ENCODE measurements at places on chromosomes 5 and 9.

DNA sequence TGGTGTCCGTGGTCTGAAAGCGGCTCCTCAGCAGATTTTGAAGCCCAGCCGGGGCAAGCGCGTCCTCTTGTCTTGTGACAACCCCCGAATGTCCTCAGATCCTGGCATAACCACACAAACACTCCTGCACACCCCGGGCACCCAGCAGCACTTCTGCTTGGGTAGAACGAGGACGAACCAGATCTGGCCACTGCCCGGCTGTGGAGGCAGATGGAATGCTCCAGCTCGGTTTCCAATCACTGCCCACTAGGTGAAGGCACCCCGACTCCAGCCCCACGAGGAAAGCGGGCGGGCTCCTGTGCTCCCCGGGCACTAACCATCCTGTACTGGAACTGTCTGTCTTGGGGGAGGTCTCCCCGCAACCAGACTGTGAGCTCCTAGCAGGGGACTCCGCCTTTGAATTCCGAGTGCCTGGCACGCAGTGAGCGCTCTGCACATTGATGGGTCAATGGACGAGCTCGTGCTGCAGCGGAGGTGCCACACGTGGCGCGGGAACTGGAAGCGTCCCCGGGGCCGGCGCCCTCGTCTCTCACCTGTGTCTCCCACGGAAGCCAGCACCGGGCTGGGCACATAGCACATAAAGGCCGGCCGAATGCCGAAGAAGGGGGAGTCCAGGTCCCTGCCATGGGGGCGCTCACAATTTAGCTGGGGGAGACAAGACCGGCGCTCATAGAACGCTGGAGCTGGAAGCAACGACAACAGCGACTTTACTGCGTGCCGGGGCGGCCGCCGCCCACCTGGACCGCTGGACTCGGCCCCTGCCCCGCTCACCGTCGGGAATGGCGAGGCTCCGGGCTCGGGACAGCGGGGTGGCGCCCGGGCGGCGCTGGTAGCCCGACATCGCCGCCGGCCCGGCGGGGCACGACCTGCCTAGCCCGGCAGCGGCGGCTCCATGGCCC is 608 bp downstream of the ENTR1 start:
- peak; percentile 54 for DNase-seq

- DNase-seq: no peak
These were observed 288.1 kb downstream of the NNT start for GRCh38 chr5:43891112-43891511.

DNA sequence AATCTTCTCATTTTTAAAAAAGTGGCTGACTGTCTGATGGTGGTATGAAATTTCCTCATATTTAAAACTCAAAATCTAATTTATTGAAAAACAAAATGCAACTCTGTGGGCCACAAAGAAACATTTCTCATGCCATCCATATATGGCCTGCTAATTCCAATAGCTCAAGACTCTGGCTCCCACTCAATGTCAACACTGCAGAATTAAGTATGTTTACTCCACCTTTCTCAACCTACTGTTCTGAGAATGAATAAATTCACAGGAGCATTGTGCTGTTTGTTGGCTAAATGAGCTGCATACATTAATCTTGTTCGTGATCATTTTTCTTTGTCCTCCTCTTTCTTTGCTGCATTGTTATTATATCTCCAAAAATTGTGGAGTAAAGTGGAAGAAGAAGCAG is 79.5 kb upstream of the GABRG2 start:
- DNase-seq: no peak

- no peak for DNase-seq
These were observed 49.3 kb downstream of the NREP start for GRCh38 chr5:111707630-111708164.

- no peak for DNase-seq
These were observed 1758.1 kb downstream of the MAT2B start for GRCh38 chr5:165263536-165263935.

DNA sequence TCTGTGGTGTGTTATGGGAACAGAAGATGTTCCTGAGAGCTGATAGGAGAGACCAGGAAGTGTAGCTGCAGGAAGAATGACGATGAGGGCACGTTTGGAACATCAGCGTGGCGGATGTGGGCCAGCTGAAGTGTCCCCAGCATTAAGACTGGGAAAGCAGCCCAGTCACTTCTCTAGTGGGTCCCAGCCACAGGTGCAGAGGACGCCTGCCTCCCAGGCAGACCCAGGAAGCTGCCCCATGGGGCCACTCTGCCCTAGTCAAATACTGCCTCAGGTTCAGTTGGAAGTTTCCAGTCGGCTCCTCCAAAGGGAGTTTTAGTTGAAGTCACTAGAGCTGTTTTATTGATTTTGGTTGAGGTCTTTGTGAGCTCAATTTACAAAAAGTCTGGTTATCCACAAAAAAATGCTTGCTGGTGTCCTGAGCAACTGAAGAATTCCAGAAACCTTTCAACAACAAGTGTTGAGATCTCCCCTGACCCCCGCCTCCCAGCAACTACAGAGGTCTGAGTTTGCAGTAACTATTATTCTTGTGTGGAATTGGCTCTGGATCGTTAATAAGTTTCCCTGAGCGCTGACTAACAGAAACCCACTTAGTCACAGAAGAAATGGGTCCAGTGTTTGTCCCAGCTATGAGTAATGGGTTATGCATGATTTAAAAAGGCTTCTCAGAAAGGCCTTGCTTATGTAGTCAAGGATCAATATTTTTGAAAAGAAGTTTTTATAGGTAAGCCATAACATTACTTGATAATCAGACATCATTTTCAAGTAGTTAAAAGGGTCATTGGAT is 294.1 kb downstream of the FANCC start:
- DNase-seq: no peak

DNA sequence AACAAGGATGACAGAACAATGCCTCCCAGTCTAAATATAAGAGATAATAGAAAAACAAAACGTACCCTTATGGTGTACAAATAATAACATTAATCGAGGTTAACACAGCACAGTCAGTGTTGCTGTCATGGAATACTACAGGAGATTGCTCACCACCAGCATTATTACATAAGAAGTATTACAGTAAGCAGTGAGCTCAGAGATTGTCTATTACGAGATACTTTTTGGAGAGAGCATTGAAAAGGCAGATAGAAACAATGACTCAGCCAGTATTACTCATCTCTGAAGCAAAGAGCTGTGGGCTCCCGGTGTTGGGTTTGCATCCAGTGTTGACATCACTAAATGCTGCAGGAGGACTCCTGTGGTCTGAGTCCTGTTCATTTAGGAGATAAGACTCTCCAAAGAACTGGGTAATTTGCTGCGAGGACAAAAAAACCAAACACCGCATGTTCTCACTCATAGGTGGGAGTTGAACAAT is 191.9 kb upstream of the SEMA6A start:
- peak; percentile 61 for DNase-seq

GRCh38 chr5:138640646-138641254 is 65.5 kb upstream of the HSPA9 start:
- no peak for DNase-seq

DNA sequence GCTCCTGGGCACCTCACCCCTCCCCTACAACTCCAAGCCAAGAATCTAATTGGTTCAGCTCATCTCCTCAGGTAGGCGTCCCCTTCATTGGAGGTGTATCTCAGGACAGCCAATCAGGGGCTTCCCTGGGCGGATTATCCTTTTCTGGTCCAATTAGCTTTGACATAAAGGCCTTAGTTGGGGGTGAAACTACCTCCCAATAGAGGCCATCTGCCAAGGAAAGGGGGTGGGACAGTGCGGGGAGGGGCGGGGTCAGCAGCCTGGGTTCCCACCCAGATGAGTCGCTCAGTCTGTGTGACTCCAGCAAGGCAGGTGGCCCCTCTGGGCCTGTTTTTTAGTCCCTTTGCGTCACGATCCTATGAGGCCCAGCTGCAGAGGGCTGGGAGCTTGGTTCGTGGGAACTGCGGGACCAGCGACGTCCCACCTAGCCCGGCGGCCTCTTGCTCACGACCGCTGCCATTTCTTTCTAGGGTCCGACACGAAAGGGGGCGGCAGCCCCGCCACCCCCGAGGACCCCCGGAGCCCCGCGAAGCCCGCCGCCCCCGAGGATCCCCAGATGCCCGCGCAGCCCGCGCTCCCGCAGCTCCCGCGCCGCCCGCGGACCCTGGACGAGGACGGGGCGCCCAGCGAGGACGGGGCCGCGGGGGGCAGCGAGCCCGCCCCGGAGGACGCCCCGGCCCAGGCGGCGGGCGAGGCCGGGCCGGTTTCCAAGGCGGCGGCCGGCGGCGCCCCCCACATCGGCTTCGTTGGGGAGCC is 8.9 kb downstream of the PRRT1B start:
- no peak for DNase-seq

GRCh38 chr9:36456480-36457065 is 56.5 kb upstream of the RNF38 start:
- no peak for DNase-seq

GRCh38 chr5:62652225-62652624 is 73.6 kb downstream of the LRRC70 start:
- DNase-seq: no peak
